ENCODE measurements at places on chromosomes 6 and 20.

DNA sequence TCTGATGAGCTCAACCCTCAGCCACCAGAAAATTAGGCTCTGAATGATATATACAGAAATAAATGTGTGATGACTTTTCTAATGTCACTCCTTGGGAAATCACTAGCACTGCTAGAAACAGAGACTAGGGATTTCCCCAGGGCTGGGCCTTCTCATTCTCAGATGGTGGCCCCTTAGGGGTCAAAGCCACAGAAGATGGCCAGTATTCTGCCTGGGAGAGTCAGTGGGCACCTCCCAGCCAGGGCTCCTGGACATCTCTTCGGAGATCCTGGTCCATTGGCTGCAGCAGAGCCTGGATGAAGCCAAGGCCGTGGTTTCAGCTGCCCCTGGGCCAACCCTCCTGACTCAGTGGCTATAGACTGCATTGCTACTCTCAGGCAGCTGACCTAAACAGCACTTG lies 276.9 kb upstream of the SUPT3H start:
- DNase-seq, result no peak

GRCh38 chr6:143575901-143576426 lies 64.4 kb upstream of the FUCA2 start:
- no peak for DNase-seq

DNA sequence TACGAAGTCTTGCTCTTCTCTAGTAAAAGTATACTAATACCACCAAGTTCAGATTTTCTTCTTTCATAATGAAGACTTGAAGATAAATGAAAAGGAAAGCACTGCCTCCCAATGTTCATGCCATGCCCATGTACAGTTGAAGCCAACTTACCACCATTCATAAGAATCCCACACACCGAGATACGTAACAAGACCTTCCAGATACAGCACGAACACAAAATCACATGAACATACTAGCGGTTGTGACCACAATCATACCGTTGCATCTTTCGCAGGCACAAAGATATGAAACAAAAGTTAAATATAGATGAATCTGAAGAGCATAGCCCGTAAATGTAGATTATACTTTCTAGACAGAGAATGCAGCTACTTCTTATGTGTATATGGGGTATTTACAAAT lies 412.5 kb downstream of the CBLN4 start:
- DNase-seq, result no peak

DNA sequence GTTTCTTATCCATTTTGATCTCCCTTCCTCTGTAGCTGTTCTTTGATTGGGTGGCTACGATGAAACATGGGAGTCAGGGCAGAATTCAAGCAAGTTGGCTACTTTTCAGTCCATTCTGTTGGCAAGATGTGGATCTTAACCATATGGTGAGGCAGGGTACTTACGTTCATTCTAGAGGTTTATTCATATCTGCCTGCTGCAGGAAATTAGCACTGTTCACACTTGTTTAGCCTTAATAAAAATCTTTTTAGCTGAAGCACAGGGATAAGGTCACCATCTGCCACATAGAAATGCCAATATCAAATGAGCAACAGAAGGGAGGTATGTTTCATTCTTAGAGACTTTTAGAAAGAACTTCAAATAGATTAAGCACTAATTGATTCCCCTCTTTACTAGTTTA lies 83.9 kb downstream of the GRIK2 start:
- DNase-seq, result no peak

GRCh38 chr6:38220069-38220723 lies 400.7 kb downstream of the ZFAND3 start:
- no peak for DNase-seq

DNA sequence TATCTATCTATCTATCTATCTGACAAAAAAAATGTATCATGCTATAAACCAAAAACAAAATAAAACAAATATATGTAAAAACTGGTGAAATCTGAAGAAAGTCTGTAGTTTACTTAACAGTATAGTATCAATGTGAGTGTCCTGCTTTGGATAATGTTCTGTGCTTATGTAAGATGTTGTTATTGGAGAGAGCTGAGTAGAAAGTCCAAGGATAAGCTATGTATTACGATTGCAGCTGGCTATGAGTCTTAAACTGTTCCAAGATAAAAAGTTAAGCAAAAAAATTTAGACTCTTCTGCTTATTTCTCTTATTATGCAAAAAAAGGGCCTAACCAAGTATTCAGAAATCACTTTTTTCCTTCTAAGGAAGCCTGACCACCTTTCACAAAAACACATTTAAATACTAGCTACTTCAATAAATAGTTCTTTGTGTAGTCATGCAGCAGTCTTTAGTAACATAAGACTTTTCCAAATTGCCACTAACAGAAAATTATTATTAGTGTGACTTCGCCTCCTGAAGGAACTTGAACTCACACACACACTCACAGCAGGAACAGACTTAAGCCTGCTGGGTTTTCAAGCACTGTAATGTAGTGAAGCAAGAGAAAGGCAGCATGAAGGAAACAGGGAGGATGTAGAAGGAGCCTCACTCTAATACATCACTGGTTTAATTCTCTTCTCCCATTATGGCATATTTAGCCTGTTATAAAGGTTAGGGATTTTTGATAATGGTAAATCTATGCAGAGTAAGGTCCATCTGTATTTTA lies 265.8 kb upstream of the GJE1 start:
- DNase-seq, result no peak

- no peak for DNase-seq
Measured at GRCh38 chr6:157488058-157488457, 107.1 kb downstream of the ZDHHC14 start.

DNA sequence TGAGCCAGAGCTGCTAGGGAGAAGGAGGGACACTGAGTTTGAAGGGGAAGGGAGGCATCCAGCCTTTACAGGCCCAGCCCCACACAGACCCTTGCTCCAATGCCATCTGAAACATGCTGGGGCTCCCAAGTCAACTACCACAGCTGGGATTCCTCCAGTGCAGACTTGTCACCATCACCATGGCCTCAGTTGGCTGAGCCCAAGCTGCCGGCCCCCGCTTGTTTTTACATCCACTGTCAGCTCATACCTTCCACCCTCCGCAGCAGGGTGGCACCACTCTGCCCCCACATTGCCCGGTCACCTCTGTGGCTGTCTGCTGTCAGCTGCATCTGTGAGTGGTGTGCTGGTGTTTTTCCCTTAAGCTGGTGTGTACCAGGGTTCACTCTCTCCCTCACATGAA lies 26.1 kb downstream of the GFOD1 start:
- DNase-seq, result no peak

DNA sequence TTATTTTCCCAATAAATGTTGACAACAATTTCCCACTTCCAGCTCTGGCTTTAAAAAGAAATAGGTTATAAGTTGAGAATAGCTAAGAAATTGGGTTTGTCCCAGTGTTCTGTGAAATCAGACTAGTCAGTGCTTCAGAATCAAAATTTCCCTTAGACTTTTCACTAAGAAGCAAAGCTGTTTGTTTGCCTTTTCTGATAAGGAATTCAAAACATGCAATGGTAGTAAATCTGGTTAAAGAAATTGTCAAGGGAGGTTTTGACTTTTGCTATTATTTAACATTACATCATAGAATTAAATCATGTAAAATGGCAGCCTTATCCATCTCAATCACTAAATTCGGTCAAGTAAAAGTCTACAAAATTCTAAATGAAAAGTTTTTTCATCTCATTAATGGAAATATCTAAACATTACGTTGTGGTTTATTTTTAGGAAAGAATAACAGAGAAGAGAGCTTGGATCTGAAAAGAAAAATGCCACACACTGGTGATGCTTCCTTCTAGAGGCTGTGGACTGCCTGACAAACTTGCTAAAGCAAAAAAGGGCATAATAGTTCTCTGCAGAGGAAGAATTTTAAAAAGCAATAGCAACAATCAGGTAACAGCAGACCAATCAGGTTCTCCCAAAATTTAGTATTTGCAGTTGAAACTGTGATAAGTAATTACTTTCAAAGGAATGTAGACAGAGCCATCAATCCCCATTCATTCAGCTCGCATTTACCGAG lies 36.4 kb downstream of the PLAGL1 start:
- no peak for DNase-seq

DNA sequence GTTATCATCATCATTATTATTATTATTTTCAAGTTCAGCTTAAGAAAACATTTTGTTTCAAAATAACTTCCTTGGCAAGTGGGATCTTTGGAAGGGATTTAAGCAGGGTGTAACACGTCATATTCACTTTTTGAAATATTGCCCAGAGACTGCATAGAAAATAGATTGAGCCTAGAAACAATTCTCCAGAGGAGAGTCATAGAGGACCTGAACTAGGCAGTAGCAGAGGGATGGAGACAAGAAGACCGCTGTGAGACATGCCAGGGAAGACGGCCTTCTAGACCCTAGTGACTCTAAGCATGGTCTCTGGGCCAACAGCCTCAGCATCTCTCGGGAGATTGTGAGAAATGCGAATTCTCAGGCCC lies 55.5 kb downstream of the EDN1 start:
- no peak for DNase-seq

DNA sequence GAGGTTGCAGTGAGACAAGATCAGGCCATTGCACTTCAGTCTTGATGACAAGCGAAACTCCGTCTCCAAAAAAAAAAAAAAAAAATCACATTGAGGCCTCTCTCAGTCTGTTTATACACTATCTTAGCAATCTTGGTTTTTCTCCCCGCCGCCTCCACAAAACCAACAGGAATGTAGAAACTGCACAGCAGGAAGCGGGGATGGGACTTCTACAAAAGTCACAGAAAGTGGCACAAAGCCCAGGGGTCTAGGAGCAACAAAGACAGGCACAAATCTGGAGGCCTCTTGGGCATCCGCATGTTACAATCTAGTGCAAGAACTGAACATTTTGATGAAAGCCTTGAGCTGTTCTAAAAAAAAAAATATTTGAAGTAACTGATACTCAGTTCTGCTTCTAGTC lies 48.6 kb downstream of the KDM1B start:
- DNase-seq, result no peak

GRCh38 chr6:112752791-112753190 lies 405.7 kb downstream of the RFPL4B start:
- no peak for DNase-seq

GRCh38 chr6:169857343-169858292 lies 106.2 kb downstream of the ERMARD start:
- no peak for DNase-seq

DNA sequence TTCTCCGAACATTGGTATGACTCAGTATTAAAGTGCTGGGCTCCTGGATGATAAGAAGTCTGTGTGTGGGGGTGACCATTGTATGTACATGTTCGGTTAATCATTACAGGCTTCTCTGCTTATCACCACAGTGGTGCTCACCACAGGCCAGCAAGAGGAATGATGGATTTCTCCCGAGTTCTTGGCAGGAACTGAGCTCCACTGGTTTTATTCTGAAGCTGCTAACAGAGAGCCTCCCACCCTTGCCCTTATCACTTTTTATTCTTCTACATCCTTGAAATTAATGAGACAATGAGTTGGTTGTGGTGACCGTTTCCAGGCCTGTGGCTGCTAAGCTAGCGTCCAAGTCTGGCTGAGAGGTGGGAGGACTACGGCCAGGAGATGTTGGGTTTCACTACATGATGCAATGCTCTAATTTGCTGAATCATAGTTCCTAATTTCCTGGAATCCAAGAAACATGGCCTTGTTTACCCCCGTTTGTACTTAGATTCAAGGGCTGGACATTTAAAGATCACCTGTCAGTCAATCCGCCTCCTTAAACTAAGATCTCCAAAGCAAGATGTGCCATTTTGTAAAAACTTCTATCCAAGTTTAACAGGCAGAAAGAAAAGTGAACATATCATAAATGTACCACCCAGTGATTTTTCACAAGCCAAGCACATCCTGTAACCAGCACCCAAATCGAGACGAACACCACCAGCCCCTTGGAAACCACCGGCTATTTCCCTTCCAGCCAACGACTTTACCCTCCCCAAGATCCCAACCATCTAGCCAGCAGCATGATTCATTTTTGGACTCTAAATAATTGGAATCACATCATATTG lies 172.5 kb downstream of the FOXA2 start:
- DNase-seq, result peak; percentile 62

- no peak for DNase-seq
Measured at GRCh38 chr6:4303638-4304037, 168.3 kb upstream of the ECI2 start.

DNA sequence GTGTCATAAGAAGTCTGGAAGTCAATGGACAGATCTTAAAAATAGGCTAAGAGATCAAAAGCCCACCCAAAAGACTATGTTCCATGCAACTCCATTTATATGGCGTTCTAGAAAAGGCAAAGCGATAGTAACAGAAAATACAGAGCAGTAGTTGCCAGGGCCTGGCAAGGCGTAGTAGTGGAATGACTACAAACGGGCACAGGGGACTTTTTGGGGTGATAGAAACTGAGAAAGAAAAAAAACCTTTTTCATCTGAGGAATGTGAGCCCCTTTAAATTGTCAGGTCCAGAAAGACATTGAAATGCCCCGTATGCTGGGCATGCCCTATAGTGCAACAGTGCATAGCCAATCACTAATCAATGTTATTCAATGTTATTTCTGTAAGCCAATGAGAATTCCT lies 47.2 kb upstream of the FAM50B start:
- no peak for DNase-seq

- no peak for DNase-seq
Measured at GRCh38 chr6:123804787-123805540, 1.3 kb downstream of the NKAIN2 start.

DNA sequence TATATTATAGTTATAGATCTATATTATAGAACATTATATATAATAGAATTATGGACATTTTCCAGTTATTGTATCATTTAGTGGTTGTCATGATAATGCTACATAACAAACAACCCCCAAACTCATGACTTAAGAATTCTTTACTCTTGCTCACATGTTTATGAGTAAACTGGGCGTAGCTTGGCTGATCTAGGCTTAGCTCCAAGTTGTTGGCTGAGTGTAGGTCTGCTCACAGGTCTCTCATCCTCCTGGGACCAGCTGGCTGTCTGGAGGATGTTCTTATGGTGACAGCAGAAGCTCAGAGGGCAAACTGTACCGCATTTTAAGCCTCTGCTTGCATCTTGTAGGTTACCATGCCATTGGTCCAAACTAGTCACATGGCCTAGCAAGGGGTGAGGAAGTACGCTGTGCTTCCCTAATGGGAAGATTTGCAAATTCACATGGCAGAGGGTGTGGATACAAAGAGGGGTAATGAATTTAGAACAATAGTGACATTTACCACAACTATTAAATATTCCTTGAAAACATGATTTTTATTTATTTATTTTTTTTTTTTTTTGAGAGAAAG lies 34.2 kb downstream of the ARHGAP40 start:
- DNase-seq, result no peak

GRCh38 chr20:10672624-10673127 lies 1.1 kb downstream of the JAG1 start:
- peak; percentile 43 for DNase-seq

GRCh38 chr6:63919556-63920110 lies 284.0 kb downstream of the PHF3 start:
- no peak for DNase-seq

- DNase-seq, result no peak
Measured at GRCh38 chr6:75424618-75425548, 68.7 kb downstream of the FILIP1 start.

DNA sequence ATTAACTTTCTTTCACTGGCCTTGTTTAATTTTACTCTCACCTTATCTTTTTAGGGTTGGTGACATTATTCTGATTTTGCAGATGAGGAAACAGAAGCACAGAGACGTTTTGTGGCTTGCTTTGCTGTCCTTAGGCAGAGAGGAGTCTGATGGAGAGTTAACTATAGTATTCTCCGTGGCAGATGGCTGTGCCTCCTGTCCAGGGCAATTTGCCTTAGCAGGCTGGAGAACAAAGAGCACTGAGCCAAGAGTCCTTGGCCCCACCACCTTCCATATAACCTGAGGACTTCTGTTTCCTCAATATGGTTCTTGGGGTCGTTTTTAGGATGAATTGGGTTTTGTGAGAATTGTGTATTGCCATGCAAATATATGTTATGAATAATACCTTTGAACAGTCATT lies 71.4 kb upstream of the BACH2 start:
- no peak for DNase-seq

GRCh38 chr6:5704708-5705107 lies 302.0 kb downstream of the NRN1 start:
- no peak for DNase-seq
